SK-N-MC (cell line): ENCODE measurements at places on chromosomes 11 and 22.
A peak's percentile ranks its signal among the peaks of the same experiment; 100 is the strongest.

DNA sequence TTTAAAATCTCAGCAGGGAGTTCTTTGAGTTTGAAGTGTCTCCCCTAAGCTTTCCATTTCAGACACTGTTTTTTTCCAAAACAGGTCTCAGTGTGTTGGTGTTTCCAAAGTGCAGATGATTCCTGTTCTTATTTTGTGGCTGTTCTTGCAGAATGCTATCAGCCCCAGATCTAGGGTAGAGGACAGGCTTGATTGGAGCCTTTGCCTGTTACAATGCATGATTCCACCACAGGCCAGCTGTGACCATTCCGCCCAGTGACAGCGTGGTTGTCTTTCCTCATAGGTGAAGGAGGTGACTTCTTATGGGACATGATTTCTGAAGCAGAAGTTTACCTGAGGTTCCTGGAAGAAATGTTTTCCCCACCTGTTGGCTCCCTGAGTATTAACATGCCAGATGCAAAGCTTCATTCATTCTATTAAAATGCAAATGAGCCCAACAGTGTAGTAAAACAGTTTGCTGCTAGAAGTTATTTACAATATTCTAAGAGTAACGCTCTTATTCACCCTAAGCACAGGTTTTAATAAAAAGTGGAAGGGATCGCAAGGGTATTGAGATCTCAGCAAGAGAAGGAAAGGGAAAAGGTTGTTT lies 36.9 kb upstream of the BIRC3 start:
- no peak for DNase-seq

DNA sequence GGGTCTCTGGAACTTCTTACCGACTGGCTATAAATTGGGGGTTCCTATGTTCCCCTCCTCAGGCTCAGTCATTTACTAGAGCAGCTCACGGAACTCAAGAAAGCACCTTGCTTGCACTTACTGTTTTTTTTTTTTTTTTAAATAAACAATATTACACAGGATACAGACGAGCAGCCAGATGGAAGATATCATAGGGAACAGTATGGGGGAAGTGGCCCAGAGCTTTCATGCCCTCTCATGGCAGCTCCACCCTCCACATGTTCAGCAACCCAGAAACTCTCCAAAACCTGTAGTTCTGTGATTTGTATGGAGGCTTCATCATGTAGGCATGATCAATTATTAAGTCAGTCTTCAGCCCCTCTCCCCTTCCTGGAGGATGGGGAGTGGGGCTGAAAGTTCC lies 7.5 kb downstream of the UVRAG start:
- no peak for DNase-seq

DNA sequence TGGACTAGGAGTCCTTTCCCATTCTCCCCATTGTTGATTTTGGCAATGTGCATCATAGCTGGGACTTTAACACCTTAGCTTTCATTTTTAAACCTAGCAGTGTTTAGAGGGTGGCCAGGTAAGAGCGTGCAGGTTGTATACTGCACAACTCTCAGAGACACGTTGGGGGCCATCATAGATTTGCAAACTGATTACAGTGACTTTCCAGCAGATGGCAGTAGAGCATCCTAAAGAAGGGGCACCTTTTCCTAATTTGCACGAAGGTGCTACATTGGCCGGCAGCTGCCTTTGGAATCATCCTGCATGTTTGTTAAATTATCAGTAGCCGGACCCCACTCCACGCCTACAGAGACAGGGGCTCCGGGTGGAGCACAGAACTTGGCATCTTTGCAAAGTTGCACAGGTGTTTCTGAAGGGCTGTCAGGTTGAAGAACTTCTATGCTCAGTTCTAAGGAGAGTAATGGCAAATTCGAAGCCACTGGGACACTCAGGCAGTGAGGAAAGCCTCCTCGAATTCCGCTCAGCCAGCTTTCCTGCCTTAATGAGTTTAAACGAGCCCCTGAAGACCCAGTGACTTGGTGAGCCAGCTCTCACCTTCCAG lies 7.7 kb downstream of the LHFPL7 start:
- DNase-seq = peak; percentile 2

DNA sequence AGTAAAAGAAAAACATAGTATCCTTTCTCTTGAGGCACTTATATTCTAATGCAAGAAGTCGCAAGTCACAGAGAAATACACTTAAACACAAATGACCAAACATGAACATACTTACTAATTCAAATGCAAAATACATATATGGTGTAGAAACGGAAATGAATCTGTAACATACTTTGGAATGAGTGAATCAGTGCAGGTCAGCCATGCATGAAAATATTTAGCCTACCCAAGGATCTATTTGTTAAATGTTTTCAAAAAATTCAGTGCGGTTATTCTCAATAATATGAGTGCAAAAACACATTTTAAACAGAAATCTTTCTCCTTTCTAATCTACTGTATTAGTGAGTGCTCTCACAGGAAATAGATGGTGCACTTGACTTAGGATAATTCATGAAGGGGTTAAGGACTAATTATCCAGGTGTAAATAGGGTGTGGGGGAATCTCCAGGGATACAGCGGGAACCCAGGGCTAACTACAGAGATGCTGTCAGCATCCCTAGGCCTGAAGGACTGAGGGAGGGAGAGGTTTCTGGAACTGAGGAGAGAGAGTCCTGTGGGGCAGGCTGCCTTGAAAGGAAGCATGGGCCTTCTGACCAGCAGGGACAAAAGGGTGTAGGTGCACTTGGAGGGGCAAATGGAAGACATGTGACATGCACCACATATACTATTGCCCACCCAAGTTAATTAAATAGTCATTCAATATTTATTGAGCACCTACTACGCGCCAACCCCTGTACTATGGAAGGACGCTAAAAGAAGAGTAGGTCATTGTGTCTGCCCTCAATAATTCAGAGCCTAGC lies 139.2 kb downstream of the MAML2 start:
- DNase-seq = no peak

- no peak for DNase-seq
These were observed 20.9 kb upstream of the KIAA0930 start for GRCh38 chr22:45261407-45262088.

DNA sequence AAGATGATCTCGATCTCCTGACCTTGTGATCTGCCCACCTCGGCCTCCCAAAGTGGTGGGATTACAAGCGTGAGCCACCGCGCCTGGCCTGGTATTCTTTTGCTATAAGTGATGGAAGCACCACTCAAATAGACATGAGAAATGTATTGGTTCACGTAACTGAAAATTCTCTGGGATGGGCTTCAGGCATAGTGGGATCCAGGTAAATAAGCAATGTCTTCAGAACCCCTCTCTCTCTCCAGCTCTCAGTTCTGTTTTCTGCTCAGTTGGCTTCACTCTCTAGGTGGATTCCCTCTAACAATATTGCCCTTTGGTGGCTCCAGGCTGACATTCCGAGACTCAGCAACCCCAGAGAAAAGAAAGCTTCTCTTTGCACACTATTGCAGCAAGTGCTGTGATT lies 889 bp upstream of the LHFPL7 start:
- DNase-seq = no peak

DNA sequence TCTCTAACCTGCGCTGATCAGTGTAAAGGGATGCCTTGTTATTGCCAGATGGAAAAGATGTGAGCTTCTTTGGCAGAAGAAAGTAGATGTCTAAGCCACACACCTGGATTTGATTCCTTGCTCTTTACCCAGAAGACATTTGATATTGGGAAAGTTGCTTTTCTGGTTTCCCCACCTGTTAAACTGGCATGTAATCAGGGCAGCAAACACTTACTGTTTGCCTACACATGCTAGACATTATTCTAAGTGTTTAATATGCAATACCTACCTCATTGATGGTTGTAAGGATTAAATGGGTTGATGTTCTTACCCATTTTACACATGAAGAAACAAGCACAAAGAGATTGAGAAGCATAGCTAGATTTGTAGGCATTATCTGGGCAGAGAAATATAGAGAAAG lies 16.6 kb downstream of the ASRGL1 start:
- DNase-seq = no peak

DNA sequence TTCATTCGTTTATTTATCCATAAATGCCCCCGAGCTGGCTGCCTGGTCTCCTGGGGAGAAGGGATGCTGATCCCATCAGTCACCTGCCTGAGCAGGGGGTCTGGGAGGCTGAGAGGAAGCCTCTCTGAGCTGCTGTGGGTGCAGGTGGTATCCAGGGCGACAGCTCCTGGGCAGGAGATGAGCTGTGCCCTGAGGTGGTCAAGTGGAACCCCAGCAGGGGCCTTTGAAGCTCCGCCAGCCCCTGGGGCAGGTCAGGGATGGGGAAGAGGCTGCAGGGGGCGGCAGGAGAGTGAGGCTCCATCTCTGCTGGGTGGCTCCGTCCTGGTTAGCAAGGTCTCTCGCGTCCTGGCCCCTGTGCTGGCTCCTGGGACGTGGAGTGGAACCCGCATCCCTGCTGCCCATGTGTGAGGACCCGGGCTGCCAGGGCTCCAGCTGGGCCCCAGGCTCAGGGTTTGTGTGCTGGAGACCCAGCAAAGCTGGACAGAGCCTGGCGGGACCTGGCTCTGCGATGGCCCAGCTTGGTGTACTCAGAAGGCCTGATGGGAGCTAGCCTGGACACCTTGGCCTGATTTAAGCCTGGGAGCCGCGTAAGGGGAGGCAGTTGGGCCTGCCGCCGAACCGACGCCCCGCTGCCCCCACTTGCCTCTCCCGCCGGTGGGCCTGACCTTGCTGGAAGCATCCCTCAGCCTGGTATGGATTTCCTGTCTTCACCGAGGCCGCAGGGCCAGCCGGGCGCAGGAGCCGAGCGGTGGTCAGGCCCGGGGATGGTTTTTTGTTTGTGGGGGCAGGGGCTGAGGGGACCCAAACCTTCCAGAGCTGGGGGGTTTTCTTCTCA lies 44.5 kb downstream of the RTN4R start:
- no peak for DNase-seq

DNA sequence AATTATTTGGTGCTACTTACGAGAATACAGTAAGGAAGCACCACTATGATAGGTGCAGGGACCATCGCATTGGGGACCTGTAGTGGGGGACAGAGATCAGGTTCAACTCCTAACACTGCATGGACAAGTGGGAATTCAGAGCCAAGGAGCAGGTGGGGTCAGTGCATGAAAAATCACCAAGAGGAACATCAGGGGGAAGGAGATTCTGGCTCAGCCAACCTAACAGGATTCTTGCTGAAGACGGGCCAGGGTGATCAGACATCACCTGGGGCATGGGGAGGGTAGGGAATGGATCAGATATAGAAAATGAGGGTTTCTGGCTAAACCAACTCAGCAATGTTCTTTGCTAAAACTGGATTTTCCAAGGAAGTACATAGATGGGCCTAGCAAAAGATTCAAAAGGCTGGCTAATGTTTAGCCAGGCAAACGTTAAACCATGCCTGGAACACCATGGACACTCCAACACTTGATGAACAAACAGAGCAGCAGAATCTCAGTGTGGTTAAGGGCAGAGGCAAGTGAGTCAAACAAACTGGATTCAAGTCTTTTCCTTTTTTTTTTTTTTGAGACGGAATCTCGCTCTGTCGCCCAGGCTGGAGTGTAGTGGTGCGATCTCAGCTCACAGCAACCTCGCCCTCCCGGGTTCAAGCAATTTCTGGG lies 70.0 kb downstream of the MICAL3 start:
- no peak for DNase-seq

GRCh38 chr11:75627906-75628668 lies 40.8 kb downstream of the MAP6 start:
- DNase-seq = no peak

DNA sequence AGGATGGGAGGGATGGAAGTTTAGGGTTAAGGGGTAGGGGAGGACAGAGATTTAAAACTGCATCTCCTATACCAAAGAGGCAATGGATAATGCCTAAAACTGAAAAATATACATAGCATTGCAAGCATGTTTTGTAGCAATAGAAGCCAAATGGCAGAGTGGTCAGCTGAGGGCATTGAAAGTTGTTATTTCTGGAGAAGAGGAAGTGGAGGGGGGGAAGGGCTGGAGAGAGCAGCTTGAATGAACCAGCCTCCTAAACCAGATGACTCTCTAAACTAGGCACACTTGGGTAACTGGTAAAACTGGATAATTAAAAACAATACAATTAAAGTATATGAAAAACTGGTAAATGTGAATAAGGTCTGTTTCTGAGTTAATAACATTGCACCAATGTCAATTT lies 70.3 kb upstream of the TP53I11 start:
- DNase-seq = no peak

DNA sequence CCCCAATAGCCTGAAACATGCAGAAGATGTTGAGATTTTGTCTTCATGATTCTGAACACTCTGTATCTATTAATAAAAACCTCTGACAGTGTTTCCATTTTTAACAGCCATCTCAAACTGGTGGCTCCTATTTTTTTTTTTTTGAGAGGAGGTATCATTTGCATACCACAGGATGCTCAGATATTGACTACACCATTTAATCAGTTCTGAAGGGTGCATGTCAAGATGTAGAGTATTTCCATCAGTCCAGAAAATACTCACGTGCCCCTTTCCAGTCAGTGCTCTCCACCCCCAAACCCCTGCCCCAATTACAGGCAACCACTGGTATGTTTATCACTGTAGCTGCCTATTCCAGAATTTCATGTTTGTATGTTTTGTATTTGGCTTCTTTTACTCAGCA lies 85.3 kb upstream of the SORL1-AS1 start:
- no peak for DNase-seq

- no peak for DNase-seq
These were observed 11.8 kb downstream of the IL17REL start for GRCh38 chr22:50000587-50001387.

DNA sequence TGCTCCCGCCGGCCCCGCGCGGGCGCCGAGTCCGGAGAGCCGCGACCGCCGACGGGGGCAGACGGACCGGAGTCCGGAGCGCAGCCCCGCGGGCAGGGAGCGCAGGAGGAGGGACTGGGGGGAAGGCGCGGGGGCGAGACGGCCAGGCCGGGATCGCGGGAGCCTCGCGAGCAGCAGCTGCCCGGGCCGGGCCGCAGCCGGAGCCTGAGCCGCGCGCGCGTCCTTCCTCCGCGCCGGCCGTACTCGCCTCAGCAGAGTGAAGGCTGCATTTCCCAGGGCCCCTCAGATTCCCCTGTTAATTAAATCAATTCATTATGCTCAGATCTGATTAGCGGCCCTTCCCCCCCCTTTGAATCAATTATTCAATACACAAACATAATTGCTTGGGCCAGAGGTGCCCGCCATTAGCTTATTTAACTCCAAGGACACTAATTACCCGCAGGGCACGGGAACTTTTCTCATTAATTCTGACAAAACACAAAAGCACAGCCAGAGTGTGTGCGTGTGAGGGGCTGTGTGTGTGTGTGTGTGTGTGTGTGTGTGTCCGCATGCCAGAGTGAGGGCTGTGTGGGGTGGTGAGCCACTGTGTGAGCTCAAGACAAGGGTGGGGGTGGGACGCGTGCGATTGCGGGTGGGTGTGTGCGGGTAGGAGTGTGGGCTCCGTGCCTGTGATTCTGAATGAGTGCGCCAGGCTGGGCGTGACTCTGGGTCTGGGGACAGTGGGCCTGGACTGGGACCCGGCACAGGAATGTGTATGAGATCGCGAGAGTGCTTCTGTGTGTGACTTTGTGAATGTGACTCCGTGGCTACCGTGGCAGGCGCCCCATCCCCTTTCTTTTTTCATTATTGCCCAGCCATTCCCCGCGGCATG lies 5.1 kb upstream of the LMO1 start:
- DNase-seq = no peak

- no peak for DNase-seq
These were observed 18.1 kb downstream of the THY1 start for GRCh38 chr11:119404872-119405271.

DNA sequence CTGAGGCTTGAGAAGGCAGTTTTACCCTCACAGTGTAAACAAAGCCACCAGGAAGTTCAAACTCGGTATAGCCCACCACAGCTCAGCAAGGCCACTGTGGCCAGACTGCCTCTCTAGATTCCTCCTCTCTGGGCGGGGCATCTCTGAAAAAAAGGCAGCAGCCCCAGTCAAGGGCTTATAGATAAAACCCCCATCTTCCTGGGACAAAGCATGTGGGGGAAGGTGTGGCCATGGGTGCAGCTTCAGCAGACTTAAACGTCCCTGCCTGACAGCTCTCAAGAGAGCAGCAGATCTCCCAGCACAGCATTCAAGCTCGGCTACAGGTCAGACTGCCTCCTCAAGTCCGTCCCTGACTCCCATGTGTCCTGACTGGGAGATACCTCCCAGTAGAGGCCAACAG lies 69.7 kb downstream of the TTC28 start:
- DNase-seq = no peak
